ENCODE measurements at places on chromosomes 2 and 18. TPM values are rescaled to one million over a fixed set of nuclear protein-coding genes. Genes with fewer than 3 reads are reported as not detected.

DNA sequence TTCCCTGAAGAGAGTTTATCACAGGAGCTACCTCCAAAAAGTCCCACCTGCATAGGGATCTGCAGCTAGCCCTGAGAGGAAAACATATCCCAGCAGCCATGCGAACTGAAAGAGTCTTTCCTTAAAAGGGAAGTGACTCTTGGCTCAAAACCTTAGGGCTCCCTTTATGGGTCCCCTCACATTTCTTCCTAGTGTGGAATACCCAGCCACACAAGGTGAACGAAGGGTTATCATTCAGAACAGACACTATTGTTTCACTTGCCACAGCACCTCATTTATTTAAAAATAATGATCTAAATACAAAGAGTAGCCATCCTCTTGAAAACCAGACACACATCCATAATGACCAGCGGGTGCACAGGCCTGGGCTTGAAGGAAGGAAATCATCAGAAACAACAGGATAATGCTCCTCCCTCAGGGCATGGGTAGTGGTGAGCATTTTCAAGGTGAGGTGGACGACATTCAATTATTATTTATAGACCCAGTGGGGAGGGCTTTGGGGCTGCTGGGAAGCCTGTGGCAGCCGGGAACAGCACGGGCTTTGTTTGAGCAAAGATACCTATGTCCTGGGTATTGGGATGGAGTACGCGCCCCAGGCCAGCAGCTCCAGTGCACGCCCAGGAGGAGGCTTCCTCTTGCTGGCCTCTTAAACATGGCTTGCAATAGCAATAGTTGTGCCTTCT is 119.0 kb upstream of the ITGA6 start:
- DNase-seq = no peak

- DNase-seq = no peak
Observed at GRCh38 chr2:45435316-45435715, 175.8 kb downstream of the SRBD1 start.

- no peak for DNase-seq
Observed at GRCh38 chr2:96353606-96354101, 18.1 kb downstream of the NCAPH start.

The RNF125 gene
- 1.8 TPM for total RNA-seq

DNA sequence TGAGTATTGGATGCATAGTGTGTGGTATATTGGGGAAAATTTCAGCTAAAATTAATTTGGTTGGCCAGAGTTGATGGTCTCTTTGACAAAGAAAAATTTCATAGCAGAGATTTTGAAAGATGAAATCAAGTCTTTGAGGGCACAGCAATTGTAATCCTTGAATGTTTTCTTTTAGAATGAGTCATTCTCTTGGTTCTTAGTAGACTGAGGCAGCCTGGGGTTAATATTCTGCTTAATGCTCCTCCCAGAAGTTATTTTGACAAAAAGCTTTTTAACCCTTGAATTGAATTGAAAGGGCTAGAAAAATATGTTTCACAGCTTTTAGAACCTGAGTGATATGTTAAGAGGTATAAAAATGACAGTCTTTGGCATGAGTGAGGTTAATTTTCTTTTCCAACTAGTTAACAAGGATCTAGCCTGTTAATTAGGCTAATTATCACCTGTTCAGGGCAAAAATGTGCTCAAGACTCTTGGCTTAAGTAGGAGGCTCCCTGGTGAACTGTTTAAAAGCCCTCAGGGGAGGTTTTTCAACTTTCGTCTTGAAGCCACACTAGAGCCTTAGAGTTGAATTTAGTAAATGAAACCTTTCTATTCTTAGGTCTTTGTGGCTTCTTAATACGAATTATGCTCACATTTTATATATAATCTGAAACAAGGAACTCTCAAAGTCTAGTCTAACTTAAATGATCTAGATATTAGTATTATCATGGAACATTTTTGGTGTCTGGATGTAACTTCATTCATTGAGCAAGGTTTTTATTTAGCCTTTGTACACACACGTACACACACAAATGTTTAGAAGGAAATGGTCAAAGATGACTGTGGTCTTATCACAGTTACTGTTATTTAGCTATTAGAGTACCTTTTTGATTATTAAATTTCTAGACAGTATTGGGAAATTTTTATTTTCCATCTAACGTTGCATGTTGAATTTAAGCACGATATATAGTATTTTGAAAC is 272.5 kb downstream of the ZNF407 start:
- DNase-seq = no peak

- DNase-seq = no peak
Observed at GRCh38 chr2:219777388-219777787, 150.0 kb downstream of the SLC4A3 start.

DNA sequence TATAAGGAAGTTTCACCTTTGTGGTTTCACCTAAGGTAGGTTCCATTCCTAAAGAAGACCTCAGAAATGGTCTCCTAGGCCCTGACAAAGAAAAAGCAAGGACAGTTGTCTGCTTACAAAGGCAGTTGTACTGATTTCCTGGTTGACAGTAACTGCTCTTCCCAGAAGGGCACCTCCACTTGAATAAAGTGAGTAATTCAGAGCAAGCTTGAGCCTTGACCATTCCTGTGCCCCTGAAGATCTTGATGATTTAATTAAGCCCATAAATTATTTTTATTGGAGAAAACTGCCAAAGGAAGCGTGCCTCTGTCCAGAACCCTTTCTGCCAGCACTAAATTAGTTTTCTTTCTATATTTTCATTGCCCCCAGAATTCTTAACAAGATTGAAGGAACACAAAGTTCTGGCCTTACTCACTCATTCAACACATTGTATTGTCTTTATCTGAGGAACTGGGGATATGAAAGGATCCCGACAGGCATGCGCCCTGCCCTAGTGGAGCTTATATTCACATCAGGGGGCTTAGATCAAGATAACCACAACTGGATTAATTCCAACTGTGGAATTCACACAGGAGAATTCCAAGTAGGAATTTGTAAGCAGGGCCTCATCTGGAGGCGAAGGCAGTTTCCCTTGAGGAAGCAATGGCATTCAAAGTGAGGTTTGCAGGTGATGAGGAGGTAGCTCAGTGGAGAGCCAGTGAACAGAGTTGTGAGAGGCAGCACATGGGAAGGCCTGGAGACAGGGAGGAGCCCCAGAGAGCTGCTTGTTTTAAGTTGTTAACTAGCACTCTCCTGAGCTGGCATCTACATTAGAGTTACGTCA is 21.2 kb downstream of the PTRHD1 start:
- DNase-seq = no peak

The EPAS1 gene
- total RNA-seq = 59.8 TPM

- no peak for DNase-seq
Observed at GRCh38 chr18:2050702-2051201, 520.6 kb downstream of the METTL4 start.

DNA sequence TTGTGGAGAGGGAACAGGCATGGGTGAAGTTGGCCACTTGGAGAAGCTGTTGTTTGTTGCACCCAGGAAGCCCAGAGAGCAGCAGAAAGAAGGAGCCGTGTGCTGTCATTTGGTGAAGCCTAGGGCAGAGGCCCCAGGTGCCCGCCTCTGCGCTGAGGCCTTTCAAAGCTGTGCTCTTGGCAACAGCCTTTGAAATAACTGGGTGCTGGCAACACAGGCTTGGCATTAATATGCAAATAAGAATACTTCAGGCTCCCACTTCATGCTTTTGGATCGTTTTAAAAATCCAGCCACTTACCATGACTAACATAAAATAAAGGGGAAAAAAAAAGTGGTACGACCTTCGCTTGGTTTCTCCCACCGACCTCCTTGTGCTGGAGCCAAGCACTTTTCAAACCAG is 41.1 kb downstream of the DHRS9 start:
- no peak for DNase-seq

DNA sequence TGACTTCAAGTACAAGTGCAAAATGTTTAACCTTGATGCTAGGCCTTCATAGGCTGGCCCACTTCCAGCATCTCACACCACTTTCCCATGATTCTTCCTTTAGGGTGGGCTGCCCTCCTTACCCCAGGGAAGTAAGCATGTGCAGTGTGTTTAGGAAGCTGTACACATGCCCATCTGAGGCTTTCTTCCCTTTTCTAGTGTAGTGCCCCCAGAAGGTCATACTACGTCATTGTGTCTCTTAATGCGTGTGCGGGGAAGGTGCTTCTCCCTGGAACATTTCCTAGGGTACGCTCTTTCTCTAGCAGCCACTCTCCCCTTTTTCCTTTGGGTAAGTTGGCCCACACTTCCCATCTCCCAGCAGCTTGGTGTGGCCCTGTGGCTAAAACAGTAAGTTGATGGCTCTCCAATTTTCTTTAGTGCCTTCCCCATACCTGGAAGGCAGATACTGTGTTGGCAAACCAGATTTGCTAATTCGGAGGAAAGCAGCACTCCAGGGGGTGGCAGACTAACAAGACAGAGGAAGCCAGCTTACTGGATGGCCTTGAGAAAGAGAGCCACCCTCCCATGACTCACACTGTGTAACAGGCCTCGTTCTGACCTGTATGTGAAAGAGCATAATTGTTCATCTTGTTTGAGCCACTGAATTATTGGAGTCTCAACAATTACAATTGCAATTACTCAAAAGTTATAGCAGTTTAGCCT is 1.1 kb upstream of the SULT6B1 start:
- no peak for DNase-seq

The SPR gene
- total RNA-seq = 16.0 TPM

The HOXD10 gene
- total RNA-seq = 0.19 TPM
